ENCODE measurements at places on chromosomes 5 and 9.

GRCh38 chr5:112276991-112277390, 142.1 kb downstream of the EPB41L4A start:
- DNase-seq: no peak

DNA sequence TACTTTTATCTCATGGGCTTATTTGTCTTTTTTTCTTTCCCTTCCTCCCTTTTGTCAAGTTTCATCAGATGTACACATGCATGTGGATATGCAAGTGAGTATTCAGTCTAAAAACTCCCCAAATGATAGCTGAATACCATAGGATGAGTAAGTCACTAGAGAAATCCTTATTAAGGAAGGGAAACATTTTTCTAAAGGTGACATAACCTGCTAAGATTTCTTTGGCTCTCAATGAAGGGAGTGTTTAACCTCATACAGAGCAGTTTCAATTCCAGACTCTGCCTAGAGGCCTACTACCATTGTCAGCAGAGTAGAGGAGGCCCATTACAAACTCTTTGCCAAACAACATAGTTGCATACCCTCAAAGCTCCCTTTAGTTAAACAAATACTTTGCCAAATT, 192.4 kb downstream of the ARHGEF28 start:
- DNase-seq: no peak

GRCh38 chr5:55427157-55427556, 107.6 kb downstream of the PLPP1 start:
- DNase-seq: no peak

- peak; percentile 23 for DNase-seq
These were observed 96.2 kb upstream of the IL6ST start for GRCh38 chr5:56090793-56091460.

- no peak for DNase-seq
These were observed 4.5 kb downstream of the GPSM1 start for GRCh38 chr9:136331556-136332481.

DNA sequence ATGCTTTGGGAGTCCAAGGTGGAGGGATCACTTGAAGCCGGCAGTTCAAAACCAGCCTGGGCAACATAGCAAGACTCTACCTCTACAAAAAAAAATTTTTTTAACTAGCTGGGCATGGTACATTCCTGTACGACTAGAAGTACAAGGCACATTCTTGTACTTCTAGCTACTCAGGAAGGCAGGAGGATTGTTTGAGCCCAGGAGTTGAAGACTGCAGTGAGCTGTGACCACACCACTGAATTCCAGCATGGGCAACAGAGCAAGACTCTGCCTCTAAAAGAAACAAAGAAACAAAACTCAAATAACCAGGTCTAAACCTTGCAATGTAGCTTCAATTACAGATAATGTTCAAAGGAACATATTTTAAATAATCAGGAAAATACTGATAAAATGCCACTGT, 56.2 kb downstream of the SSBP2 start:
- DNase-seq: no peak

DNA sequence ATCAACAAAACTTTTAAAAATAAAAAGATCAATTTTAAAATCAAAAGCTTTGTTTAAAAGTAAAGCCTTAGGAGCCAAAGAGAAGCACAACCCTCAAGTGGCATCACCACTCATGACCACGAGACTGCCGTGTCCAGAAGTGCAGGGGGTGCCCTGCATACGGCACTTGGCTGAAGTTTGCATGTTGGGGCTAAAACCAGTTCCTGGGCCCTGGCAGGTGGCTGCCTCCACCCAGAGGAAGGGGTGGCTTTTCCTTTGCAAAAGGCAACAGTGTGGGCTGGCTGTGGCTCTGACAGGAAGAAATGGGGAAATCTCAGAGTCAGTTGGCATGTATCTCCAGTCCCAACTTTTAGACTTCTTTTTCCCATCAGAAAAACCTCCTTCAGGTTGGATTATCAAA, 15.3 kb downstream of the TRMO start:
- DNase-seq: peak; percentile 44

DNA sequence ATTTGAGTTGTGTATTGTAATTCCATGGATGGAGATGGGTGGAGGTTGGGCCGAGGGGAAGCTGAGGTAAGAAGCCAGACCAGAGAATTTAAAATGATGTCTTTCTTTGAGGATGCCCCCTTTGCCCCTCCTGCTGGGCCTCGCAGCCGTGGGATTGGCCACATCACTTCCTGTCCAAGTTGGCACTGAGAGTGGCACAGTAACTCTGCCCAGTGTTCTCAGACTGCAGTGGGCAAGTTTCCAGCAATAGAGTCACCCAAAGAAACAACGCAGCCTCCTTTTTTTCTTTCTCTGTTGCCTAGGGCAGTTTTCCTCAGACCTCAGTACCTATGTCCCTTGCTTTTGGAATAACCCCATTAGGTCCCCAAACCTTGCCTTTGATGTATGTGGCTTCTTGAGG, 306.6 kb upstream of the DMRT1 start:
- no peak for DNase-seq

- DNase-seq: no peak
These were observed 5.5 kb upstream of the COL5A1 start for GRCh38 chr9:134636149-134636507.

- DNase-seq: no peak
These were observed 89.1 kb downstream of the ACTL7B start for GRCh38 chr9:108766626-108767161.

DNA sequence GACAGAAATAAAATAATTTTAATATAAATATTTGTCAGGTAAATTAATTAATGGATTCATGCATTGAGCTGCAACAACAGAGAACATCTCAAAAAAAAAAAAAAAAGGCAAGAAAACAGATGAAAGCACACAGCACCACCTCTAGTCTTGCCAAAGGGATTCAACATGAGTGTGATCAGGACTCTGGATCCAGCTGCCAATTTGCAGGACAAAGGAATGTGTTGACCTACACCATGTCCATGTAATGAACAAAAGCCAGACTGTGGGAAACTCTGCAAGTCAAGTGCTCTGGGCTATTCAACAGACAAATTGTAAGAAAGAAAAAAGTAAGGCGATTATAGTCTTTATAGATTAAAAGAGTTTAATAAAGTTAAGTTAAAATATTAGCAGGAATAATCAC, 769.3 kb downstream of the TLR4 start:
- no peak for DNase-seq

DNA sequence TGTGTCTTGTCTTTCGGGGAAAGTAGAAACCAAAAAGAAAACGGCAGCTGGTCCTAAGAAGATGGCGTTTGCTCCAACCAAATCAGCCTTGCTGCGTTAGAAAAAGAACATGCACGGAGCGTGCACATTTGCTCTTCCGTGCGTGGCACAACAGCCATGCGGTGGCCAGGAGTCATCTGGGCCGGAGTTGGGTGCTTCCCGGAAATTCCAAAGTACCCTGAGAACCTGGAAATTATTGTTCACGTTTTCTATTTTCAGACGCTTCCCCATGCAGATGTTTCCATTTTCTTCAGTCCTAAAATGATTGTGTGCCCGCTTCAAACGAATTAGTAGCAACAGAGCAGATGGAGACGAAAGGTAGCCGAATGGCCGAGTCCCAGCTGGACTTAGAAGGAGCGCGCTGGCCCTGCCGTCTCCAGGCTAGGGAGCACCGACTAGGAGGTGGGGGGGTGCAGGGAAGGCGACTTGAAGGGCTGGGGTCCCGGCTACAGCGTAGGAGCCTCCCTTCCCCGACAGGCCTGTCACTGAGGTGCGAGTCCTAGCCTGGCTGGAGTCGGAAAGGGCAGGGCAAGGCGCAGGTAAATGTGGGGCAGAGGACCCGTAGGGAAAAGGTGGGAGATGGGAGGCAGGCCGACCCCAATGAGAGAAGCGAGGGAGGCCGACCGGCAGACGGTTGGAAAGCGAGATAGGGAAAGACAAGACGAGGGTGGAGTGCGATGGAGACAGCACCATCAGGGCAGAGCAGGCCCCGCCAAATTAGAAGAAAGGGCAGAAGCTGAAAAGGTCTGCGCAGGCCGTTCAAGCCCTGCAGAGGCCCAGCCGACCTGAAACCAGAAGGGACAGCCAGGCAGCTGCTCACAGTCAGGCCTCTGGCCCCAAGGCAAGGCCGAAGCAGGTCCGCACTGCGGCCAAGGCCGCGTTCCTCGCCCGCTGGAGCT, 1.4 kb downstream of the BARX1 start:
- DNase-seq: no peak

- DNase-seq: no peak
These were observed 6.4 kb downstream of the GRIA1 start for GRCh38 chr5:153496835-153497234.

Measured in T-helper 1 cell (primary cell).